ENCODE measurements at places on chromosomes 6 and 20. TPM values are rescaled to one million over a fixed set of nuclear protein-coding genes. Genes with fewer than 3 reads are reported as not detected.

Gene TXLNB
- not detected for total RNA-seq

Gene GGTLC1
- not detected for total RNA-seq

GRCh38 chr20:59818911-59819310, 114.5 kb downstream of the SYCP2 start:
- DNase-seq: no peak

DNA sequence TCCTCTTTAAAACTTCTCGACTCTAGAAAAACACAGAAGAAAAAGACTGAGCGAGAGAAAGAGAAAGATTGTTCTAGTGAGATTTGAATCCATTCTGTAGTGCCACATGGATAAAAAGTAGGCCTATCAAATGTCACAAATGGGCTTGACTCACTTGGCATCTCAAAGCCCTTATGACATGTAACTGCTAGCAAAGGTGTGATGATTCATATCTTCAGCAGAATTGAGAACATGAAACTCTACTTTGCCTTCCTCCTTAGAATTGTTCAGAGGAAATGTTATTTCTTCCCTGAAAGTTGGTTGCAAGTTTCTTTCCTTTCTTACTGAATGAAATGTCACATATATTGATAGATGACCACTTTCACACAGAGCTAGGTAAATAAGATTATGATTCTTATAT, 40.4 kb upstream of the DUSP22 start:
- peak; percentile 84 for DNase-seq

DNA sequence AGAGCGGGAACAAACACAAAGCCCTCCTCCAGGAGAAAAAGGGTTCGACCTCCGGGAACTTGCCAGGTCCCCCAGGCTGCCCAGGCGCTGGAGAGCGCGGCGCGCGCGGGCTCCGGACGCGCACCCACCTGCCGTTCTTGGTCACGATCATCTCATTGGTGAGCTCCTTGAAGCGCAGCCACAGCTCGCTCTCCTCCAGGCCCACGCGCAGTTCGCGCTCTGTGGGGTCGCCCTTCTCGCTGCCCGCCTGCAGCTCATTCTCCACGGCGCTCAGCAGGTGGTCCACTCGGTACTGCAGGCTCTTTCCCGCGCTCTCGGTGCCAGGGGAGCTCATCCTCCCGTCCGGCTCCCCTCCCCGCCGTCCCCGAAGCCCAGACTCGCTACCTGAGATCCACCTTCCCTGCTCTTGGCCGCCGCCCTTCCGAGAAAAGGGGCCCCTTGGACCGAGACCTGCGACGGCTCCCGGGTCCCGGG, 356 bp downstream of the TBXT start:
- no peak for DNase-seq

Gene KCNQ2
- not detected for total RNA-seq

DNA sequence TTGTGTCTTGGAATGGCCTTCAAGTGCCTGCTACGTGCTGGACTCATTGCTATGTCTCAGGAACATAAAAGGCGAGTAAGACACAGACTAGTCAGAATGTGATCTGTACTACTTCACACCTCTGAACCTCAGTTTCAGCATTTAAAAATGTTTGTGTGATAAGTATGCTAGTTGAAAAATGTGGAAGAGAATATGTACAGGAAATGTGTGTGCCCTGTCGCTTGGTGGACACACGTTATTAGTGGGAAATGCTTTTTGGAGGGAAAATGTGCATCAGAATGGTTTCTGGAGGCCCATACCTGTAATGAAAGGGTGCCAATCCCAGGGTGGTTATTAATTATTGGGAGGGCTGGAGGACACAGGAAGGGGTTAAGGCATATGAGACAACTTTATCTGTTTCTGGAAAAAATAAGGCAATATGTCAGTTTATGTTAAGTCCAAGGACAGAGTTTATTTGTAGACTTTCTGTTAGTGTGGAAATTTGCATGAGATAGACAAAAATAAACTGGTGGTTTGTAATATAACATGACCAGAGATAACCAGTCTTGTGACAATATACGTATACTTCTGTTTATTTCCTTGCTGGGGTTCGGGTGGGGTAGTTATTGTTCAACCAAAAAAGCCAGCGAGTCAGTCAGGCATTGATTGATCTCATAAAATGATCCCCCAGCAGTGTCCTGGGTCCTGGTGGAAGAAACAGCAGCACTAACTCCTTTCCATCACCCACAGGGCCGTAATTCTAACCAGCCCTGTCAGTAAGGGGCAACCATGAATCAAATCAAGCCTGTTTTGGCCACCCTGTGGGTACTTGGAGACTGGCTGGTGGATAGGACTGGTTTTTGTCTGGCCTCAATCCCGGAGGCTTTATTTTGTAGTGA, 117.9 kb downstream of the JARID2 start:
- DNase-seq: no peak
